ENCODE measurements at places on chromosomes 2 and 18. TPM values are rescaled to one million over a fixed set of nuclear protein-coding genes. Genes with fewer than 3 reads are reported as not detected.

- no peak for ATAC-seq
Observed at GRCh38 chr2:85319796-85320195, 8.0 kb downstream of the TGOLN2 start.

DNA sequence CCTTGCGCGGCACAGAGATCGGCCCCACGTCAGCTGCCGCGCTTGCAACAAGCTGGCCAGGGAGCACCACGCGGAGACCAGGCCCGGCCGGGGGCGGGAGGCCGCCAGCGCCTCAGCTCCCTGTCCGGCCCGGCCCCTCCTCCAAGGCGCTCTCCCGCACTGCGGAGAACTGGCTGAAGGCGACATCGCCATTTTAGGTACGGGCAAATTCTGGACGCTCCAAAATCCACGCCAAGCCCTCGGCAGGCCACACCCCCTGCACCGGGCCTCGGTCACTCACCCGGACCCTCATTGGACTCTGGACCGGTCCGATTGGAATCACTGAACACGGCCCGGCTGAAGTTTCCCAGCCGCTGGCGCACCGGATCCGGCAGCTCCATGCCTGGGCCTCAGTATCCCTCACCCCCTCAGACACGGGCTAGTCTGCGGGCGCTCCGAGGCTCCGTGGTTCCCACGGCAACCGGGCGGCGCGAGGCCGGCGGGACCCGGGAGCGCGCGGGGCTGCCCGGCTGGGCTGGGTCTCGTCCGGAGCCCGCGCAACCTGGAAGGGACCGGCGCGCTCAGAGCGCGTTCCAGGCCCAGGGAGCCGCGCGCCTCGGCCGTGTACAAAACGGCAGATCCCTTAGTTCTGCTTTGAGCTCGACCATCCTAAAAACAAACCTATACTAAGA is at the start of gene TMEM17:
TMEM17 (minus strand) TSS at position 446 of the 671 bp plus-strand sequence; CDS start at position 380, 66 bp downstream.
- ATAC-seq, result peak; percentile 92

Gene ZAP70
- 0.89 TPM for total RNA-seq

DNA sequence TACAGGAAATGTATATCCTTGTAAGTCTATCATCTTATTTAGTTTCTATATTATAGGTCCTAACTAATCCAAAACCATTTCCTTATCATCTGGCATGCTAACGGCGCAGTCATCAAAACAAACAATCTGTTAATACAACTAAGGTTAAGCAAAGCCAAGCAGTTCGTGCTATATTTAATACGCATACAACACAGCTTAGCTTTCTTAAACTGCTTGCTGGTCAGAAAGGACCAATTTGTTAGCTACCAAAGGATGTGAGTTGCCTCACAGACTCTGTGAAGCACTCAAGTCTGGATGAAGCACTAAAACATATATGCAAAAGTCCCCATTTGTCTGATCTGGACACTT is 67.0 kb downstream of the ZEB2 start:
- no peak for ATAC-seq

- peak; percentile 96 for ATAC-seq
Observed at GRCh38 chr2:26735097-26735496, 29.0 kb upstream of the SLC35F6 start.

- no peak for ATAC-seq
Observed at GRCh38 chr2:204145791-204146190, 209.2 kb downstream of the ICOS start.

GRCh38 chr2:54471221-54471711 is 15.1 kb downstream of the SPTBN1 start:
- ATAC-seq, result peak; percentile 14

Gene HK2
- total RNA-seq, result 31.7 TPM

DNA sequence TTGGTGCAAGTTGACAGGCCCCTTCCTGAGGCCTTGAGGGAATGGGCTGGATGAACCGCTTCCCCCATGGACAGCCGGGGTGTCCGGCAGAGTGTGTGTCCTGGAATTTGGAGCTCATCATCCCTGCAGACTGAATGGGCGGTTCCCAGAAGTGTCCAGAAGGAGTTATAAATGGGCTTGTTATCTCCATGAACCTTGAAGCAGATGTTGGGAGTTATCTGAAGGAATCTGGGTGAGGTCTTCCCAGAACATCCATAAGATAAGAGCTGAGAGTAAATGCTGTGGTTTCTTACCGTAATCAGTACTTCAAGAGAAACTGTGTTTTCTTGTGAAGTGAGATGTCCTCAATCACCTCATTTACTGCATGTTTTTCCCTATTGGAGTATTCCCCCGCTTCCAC is 21.1 kb downstream of the PLB1 start:
- no peak for ATAC-seq

DNA sequence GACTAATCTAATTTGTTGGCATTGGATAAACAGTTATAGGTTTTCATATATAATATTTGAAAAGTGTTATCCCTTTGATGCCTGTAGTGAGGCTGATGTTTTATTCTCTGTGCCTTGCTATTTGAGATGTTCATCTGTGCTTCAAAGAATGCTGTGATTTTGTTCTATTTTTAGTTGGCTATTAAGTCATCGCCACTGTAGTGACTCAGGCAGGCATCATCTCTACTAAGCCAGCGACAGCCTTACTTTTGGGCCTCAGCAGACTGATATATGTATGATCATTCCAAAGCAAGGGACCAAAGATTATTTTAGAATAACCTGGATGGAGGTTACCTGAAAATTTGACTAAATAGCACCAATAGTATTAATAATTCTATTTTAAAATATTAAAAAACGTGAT is 1674.5 kb upstream of the NXPH2 start:
- ATAC-seq, result peak; percentile 75

Gene LRP2
- 48.2 TPM for total RNA-seq

GRCh38 chr18:36737316-36737715 is 91.5 kb downstream of the TPGS2 start:
- no peak for ATAC-seq

DNA sequence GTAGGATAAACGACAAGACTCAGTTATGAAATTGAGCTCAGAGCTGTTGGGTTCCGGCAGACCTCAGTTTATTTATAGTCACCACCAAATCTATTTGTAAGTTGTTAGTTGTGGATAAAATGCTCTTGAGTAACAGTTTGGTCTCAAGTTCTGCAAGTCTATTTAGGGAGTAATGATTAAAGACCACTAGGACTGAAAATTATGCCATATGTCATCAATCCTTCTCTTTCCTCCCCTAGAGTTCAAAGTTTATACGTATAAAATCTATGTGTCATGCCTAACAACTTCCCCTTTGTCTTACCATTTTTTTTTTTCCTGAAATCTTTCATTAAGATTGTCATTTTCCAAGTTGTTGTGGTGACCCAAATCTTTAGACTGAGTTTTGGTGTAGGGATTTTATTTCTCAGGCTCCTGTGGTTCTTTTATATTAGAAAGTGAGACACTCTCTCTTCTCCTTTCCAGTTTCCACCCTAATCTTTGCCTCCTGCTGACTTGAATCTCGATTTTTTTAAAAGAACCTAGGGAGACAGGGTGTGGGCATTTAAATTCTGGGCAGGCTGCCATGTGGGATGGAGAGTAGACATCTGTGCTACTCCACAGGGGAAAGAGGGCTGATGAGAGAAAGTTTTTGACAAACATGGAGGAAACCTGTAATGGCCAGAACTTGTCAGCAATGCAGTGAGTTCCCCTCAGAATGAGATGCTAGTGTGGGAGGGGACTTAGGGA is 51.0 kb downstream of the LAMA3 start:
- ATAC-seq, result no peak

DNA sequence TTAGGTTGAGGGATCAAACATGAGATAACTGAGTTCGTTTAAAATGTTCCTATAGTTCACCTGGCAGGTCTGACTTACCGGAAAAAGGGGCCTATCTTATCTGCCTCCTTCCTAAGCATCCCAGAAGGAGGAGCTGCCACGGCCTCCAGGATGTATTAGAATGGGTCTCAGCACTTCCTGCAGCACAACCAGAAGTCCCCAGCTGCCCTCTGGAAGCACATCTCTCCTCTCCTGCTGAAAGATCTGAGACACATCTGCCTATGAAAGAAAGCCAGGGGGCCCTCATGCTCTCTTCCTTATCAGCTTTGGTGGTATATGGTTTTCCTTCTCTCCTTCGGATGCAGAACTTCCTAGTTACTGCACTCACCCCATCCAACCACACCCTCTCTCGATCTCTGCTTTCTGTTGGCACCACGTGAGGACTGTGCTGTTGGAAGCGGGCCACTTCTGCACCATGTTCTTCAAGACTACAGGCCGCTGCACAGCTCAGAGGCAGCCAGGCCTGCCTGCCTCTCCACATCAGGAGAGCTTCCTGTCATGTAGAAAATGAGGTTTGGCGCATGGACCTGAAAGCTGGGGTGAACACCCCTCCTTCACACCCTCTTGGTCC is 6.5 kb downstream of the IGFBP5 start:
- no peak for ATAC-seq
